ENCODE measurements at places on chromosomes 1 and 21.

- no peak for DNase-seq
These were observed 97.0 kb upstream of the IRF2BP2 start for GRCh38 chr1:234706931-234707330.

DNA sequence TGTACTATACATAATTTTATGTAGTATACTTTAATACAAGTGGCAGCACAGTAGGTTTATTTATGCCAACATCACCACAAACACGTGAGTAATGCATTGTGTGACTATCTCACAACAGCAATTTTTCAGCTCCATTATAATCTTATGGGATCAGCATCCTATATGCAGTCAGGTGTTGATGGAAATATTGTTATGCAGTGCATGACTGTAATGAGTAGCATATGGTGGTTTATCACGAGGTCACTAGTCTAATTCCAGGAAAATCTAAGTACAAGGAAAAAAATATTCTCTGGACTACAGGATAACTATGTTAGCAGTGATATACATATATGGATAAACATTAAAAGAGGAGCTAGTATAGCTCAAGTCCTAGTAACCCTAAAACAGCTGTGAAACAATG, 69.0 kb downstream of the ATP1B1 start:
- no peak for DNase-seq

DNA sequence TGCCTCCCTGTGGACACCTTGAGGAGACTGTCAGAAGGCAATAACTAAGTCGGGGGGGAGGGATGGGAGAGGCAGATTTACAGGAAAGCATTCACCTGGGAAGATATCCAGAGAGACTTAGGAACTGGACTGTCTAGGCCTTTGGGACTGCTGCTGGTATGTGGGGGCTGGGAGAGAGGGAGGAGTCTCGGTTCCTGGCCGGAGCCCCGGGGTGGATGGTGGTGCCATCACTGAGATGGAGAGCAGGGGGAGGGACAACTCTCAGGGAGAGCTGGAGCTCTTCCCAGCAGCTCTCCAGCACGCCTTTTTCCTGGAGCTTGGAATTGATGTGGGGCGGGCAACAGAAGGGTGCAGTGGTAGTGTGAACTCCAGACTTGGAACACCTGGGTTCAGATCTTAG, 22.1 kb downstream of the PTPRF start:
- no peak for DNase-seq

GRCh38 chr1:218967836-218968235, 205.8 kb upstream of the LYPLAL1 start:
- DNase-seq, result no peak

DNA sequence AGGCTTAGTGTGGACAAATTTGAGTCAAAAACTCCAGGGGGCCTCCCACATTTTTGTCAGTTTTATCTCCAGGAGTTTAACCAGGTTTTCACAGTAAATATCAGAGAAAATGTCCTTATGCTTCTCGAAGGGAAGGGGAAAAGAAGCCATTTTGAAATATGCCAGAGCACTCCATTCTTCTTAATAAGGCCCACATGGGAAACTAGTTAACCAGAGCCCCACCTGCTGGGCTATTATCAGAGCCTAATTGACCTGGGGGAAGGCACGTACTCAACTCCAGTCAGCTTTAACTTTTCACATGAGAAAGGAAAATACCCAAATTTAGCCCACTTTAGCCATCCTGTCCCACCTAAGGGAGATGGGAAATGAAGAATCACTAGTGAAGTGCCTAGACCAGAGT, 296.3 kb downstream of the PTBP2 start:
- no peak for DNase-seq

- no peak for DNase-seq
These were observed 20.8 kb upstream of the TSNAX start for GRCh38 chr1:231507476-231508355.

GRCh38 chr1:169529068-169529642, 43.4 kb upstream of the SLC19A2 start:
- no peak for DNase-seq

DNA sequence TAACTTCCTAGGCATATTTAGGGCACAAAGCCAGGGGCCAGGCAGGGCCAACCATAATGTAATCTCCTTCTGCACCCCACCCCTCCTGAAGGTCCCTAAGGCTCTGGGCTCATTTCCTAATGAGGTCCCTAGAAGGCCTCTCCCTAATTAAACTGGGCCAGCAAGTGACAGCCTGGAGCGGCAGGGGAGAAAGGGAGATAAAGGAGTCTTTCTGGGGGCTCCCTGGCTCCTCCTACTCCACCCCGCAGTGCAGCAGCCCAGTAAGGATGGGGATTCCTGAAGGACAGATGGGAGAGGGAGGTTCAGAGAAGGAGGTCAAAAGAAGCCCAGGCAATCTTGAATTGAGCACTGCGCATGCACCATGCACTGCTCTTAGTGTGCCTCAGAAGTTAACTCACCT, 12.8 kb downstream of the LRP8 start:
- DNase-seq, result no peak

- no peak for DNase-seq
These were observed 148.5 kb downstream of the GDAP2 start for GRCh38 chr1:117780687-117781475.

DNA sequence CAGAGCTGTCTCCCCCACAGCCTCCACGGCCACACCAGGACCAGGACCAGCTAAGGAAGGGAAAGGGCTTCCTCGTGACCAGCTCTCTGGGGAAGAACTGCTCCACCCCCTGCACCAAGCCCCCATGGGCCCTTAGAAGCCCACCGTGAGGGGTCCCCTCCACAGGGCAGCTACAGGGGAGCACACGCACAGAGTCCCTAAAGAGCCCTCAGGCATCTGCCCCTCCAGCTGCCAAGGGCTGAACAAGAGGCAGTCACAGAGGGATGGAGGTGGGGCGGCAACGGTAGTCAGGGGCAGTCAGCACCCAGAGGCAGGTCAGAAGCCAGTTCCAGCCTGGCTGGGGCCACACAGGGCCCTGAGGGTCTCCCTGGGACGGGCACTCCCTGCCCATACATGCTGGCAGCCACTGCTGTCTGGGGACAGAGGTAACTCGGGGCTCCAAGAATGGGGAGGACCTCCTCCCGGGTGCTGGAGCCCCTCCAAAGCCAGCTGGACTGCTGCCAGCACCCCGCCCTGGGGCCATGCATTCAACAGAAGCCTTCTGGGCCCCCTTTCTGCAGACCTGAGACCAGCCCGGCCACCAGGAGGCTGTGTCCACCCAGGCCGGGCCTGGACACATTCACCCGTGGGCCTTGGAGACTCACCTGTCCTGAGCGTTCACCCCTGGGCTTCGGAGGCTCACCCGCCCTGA, 18.7 kb downstream of the SLC19A1 start:
- no peak for DNase-seq

DNA sequence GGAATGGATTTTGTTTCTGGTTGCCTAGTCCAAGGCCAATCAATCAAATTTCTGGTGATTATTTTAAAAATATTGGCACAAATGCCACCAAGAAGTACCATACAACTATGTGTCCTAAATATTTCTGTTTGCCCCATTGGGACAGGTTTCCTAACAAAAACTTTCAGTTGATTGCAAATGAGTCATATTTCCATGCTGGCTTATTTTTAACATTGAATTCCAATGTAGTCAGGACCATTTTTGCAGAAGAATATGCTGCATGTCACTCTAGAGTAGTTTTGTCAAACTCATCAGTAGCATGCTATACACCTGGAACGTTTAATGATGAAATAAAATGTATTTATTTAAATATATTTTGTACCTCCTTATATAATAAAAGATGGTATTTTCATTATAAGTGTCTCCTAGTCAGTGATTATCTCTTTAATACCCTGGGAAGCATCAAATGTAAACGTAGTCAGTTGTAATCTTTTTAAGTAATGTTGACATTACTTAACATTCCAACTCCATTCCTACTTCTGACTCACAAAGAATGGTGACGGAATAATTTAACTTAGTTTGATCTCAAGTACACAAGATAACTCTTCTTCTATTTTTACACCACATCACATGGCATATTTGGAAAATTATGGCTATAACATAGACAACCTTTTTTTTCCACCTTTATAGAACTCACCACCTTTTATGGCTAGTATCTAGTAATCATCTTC, 39.0 kb upstream of the USH2A start:
- no peak for DNase-seq

DNA sequence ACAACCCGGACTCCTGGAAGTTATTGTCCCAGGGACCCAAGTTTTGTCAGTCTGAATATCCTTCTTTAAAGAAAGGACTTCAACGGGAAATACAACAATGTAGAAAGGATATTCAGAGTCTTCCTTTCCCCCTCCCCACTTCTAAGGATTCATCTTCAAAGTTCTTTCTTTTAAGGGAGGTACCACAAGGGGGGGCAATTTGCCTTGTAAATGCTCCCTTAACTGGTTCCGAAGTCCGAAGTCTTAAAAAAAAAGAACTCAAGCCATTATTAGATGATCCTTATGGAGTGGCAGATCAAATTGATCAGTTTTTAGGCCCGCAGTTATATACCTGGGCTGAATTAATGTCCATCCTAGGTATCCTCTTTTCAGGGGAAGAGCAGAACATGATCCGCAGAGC, 47.0 kb downstream of the SERINC2 start:
- DNase-seq, result no peak

- DNase-seq, result peak; percentile 33
These were observed 82.3 kb downstream of the NOTCH2 start for GRCh38 chr1:119987112-119987511.

GRCh38 chr1:167156466-167156865, 62.6 kb downstream of the STYXL2 start:
- no peak for DNase-seq

- no peak for DNase-seq
These were observed 24.8 kb downstream of the NIPAL3 start for GRCh38 chr1:24440436-24440835.

- no peak for DNase-seq
These were observed 152.3 kb upstream of the RGS18 start for GRCh38 chr1:192005976-192006375.

- DNase-seq, result no peak
These were observed 274.1 kb upstream of the CHRM3 start for GRCh38 chr1:239112101-239112935.

DNA sequence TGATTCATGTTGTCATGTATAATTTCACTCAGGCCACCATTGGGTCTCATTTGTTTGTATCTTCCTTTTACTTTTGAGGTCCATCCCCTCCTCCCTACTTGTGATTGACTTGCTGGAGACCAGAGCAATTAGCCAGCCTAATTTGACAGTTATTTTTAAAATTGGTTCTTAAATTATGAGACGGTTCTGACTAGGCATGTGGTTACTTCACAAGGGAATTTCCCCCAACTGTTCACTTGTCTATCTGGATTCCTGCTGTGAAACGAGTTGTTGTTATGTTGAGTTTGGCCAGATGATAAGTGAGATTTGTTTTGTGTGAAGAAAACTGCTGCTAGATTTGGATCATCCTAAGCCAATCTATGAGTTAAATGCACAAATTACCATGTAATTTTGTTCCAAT, 359.1 kb downstream of the BARHL2 start:
- DNase-seq, result no peak

DNA sequence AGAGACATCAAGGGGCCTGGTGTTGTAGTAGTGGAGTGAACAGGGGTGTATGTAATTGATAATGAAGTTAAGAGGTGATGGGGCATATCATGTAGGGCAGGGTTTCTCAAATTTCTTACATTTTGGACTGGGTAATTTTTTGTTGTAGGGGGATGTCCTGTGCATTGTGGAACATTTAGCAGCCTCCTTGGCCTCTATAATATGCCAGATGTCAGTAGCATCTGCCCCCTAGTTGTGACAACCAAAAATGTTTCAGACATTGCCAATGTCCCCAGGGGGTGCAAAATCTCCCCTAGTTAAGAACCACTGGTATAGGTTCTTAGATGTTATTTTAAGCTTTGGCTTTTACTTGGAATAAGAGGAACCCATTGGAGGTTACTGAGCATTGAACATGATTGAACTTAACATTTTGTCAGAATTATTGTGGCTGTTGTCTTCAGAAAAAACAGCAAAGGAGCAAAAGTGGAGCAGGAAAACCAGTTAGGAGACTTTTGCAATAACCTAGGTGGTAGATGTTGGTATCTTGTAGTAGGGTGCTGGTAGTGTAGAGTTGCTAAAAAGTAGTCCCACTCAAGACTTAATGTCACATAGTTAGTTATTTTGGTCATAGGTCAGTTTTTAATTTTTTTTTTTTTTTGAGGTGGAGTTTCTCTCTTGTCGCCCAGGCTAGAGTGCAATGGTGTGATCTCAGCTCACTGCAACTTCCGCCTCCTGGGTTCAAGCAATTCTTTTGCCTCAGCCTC, 6.2 kb downstream of the ZNF326 start:
- no peak for DNase-seq

- no peak for DNase-seq
These were observed 61.5 kb upstream of the SELENON start for GRCh38 chr1:25738499-25738898.

- DNase-seq, result peak; percentile 74
These were observed 215.5 kb upstream of the USP25 start for GRCh38 chr21:15514073-15514946.

- no peak for DNase-seq
These were observed 85.7 kb downstream of the BRINP2 start for GRCh38 chr1:177256153-177257075.

DNA sequence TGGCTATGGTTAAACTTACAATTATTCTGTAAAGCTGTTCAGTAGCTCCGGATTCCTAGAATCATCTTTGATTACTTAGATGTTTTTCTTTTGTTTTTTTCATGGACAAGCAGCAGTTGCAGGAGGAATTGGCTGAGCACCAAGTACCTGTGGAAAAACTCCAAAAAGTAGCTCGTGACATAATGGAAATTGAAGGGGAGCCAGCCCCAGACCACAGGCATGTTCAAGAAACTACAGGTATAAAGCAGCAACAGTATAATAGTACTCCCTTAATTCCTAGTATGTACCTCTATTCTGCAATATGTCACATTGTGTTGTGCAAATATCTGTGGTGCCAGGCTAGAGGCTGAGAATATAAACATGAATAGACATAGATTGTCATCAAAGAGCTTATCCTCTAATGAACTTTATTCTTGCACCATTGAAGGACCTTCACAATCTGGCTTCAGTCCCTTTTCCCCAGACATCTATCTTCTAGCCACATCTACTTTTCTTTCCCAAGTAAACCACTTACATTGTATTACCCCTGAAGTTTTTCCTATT, 132.3 kb upstream of the BMP8A start:
- DNase-seq, result no peak

DNA sequence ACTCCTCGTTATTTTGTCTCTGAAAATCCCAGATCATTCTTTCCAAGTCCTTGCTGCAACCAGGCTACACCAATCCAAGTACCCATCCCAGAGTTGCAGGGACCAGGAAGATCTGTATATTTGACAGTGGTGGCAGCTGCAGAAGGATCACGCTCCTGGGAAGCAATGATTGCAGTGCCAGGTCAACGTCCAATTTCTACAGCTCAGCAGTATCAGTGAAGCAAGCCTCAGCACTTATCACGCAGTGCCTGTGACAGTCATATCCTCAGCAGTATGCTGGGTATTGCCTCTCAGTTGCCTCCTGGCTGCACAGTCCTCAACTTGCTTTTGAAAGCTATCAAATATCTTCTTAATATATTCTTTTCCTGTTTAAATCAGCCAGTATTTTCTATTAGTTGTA, 66.7 kb downstream of the BARHL2 start:
- DNase-seq, result no peak

GRCh38 chr21:37787456-37787855, 128.8 kb downstream of the KCNJ6 start:
- DNase-seq, result no peak
